HTR-8/SVneo (cell line): ENCODE measurements at places on chromosomes 7 and 10.
A peak's percentile ranks its signal among the peaks of the same experiment; 100 is the strongest.

- no peak for DNase-seq
These were observed 2.2 kb upstream of the ZNF239 start for GRCh38 chr10:43576580-43576979.

GRCh38 chr10:13262433-13262832 is 28.3 kb upstream of the UCMA start:
- no peak for DNase-seq

DNA sequence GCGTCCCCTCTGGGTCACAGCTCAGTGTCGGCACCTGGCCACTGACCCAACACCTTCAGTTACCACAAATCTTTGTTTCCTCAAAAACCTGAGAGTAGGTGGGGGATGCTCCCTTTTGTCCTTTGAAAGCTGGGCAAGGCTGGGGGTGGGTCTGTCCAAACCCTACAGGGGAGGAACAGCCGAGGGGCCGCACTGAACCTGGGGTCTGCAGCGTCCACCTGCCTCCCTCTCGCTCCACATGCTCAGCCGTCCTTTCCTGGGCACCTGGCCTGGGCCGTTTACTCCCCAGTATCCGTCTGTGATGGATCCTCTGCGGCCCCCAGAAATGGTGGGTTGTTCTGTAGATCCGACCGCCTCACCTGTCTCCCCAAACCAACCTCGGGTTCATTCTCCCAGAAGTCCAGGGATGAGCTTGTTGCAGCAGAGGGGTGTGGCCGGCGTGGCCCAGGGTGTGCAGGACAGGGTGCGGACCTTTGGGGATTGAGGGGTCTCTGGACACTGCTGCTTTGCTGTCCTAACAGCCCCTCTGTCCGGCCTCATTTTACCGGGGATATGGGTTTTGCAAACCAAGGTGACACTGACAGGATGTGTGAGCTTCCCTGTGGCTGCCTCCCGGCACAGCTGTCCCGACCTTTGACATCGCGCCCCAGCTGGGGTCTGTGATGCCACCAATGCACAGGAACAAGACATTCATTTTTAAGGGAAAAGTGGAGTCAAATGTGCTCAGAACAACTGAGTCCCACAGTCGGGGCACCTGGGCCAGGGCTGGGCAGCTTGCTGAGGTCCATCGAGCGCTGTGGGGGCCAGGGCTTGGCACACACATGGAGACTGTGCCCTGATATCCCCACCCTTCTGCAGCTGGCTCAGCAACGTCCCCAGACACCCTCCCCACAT is 115.9 kb downstream of the VIPR2 start:
- no peak for DNase-seq

GRCh38 chr7:72334066-72334465 is 78.1 kb downstream of the CALN1 start:
- no peak for DNase-seq

- peak; percentile 13 for DNase-seq
These were observed 70.2 kb downstream of the HTR7 start for GRCh38 chr10:90787393-90788198.

GRCh38 chr10:101019440-101019703 is 11.6 kb downstream of the PDZD7 start:
- DNase-seq: no peak

DNA sequence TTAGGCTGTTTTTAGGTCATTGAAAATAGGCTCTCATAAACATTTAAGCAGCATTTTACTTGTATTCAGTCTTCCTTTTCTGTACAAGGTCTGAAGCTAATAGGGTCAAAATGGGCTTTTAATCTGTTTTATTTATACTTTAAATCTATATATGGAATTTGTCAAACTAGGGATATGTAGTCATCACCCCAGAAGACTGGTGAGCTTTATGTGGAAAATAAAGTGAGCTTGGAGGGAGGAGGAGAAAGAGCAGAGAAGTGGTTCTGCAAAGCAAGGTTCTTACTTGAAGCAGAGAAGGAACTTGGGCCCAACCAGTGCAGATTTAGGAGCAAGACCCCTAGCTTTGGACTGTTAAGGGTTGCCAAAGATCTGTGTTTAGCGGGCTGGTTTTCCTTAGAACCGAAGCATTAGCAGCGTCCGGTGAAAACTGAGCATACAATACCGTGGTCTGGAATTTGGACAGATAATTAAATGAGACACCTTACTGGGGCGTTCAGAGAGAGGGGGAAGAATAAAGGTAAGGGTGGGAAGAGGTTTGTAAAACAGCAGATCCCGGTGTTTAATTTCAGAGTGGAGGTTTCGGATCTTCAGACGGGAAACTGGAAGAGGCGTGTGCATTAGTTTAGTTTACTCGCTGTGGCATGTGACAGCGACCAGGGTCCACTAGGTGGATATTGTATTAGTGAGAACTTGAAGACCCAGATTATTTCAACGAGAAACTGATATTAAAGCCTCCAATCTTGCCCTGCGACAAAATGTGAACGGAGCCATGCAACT is 2.4 kb downstream of the BAMBI start:
- no peak for DNase-seq

- DNase-seq: no peak
These were observed 91.0 kb downstream of the ZMIZ1 start for GRCh38 chr10:79159785-79160184.

GRCh38 chr7:98236355-98237185 is 15.5 kb downstream of the TECPR1 start:
- no peak for DNase-seq

GRCh38 chr7:77455321-77455720 is 39.2 kb upstream of the GSAP start:
- DNase-seq: no peak
